ENCODE measurements at places on chromosomes 3 and 15.

DNA sequence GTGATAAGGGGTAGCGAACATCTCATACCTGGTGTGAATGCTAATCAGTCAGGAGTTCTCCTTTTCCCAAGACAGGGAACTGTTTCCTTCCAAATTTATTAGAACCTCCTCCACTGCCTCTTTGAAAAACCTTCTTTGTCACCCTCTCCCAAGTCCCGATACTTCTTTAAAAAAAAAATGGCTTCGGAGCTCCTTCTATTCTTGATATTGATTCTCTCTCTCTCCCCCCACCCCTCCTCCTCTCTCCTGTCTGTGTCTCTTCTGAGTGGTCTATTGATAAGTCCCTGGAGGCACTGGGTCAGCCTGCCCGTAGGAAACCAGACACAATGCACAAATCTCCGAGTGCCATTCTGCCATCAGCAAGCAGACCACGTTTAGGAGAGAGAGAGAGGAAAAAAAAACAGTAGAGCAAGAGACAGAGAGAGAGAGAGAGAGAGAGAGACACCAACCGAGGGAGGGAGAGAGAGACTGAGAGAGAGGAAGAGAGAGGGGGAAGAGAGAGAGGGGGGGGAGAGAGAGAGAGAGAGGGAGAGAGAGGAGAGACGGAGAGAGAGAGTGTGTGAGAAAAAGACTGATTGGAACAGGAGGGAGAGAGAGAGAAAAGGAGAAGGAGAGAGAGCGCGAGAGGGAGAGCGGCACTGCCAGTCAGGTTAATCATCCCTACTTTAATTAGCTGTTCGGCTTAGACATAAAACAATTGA is 160.9 kb downstream of the TIGIT start:
- peak; percentile 47 for DNase-seq

GRCh38 chr3:58594117-58594516 is 16.9 kb upstream of the FAM107A start:
- DNase-seq = no peak

GRCh38 chr15:45230245-45230965 is 21.6 kb upstream of the SLC28A2 start:
- DNase-seq = no peak

DNA sequence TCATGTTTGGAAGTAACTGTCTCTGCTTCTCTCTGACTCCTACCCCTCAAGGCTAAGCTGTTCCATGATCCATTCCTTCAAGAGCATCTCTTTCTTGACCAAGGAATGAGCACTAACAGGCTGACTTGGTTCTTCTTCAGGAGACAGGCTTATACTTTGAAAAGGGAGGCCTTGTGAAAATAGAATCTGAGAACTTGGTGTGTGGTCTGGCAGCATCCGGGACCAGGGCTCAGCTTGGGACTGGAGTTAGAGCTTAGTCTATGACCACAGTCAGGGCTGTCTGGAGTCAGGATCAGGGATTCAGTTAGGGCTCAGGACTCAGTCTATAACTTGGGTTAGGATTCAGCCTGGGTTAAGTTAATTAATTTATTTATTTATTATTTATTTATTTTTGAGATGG is 44.9 kb upstream of the SLC6A6 start:
- DNase-seq = no peak

DNA sequence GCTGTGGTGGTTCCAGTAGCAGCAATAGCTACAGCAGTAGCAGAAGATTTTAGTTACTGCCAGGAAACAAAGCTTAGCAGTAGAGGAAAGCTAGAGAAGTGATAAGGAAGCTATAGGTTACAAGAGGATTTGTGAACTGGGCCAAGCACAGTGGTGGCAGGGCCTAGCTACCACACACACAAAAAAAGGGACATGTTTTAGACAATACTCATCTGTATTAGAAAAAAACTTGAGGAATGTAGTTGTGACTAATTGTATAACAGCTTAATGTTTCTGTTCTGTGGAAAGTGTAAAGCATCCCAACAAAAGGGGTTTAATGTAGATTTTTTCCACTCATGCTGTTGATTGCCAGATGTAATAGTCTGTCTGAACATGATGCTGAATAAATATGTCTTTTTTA is 29.9 kb upstream of the PFN2 start:
- DNase-seq = no peak

GRCh38 chr3:12425850-12426579 is 58.3 kb upstream of the TSEN2 start:
- DNase-seq = no peak

- DNase-seq = peak; percentile 37
Measured at GRCh38 chr3:172595664-172596393, 72.6 kb upstream of the TNFSF10 start.

DNA sequence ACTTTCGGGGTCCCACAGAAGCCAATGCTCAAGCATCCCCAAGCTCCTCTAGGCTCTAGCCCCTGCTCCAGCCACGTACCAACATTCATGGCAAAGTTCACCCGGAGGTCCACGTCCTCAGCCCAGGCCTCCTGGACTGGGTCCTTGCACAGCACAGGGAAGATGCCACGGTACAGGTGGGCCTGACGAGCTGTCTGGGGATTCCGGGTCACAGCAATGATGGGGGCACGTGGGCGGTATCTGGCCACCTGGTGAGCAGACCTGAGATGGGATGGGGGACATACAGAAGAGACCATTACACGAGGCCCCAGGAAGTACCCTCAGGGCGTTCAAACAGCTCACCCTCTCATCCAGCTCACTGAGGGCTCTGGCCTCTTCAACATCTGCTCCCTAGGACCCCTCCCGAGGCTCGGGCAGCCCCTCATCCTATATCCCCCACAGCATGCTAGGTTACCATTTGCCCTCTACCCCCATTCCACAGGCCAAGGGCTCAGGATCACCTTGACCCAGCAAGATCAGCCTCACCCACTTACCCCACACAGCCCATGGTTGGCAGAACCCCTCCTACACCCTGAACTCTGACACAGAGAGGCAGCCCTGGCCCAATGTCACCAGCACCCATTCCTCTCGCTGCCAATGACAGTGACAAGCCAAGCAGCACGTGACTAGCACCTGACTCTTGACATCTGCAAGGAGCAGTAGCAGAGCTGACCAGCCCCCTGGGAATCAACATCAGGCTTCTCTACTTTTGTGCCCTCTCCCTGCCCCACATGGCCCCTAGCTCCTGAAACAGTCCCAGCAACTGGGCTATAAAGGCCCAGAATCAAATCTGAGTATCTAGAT is 3.0 kb upstream of the GRAMD2A start:
- no peak for DNase-seq

- peak; percentile 12 for DNase-seq
Measured at GRCh38 chr15:94352636-94353487, 121.5 kb downstream of the MCTP2 start.

DNA sequence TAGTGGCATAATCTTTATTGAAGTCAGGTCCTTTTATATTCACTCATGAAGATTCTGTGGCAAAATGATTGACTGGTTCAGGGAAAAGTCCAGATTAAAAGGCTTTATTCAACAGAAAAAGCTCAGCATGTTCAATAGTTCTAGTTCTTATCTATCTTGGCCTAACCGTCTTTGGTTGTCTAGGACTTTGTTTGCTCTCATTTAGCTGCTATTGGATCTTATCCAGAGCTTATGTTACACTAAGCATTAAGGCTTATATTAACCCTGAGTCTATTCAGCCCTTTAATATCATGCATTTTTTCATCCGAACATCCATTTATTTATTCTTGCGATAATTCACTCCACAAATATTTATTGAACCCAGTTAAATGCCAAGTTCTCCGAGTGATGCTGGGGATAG is 601.0 kb upstream of the SGO1 start:
- DNase-seq = no peak

- no peak for DNase-seq
Measured at GRCh38 chr3:131388490-131388799, 6.9 kb downstream of the NUDT16 start.

- DNase-seq = no peak
Measured at GRCh38 chr3:58691997-58692396, 25.4 kb upstream of the FAM3D start.

- no peak for DNase-seq
Measured at GRCh38 chr3:120604382-120604781, 8.2 kb downstream of the NDUFB4 start.

GRCh38 chr3:55661141-55661540 is 174.0 kb upstream of the WNT5A start:
- no peak for DNase-seq

GRCh38 chr3:45559560-45560118 is 34.9 kb upstream of the LIMD1 start:
- DNase-seq = no peak

- DNase-seq = no peak
Measured at GRCh38 chr3:15265655-15266509, 59.8 kb downstream of the CAPN7 start.

DNA sequence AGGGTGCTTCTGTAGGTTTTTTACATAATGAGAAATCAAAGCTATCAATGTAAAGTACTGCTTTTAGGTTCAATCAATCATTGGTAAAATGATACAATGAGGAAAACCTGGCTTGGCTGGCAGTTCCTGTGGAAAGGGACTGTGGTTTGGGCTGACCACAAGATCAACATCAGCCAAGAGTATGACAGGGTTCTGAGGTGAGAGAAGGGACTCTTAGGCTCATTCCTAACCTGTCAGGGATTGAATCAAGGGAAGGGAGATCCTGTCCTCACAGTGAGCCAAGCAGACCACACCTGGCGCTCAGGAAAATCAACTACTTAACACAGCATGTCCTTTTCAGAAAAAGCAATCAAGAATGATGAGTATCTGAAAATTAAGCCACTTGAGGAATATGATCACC is 111.1 kb downstream of the MAGI1 start:
- no peak for DNase-seq

DNA sequence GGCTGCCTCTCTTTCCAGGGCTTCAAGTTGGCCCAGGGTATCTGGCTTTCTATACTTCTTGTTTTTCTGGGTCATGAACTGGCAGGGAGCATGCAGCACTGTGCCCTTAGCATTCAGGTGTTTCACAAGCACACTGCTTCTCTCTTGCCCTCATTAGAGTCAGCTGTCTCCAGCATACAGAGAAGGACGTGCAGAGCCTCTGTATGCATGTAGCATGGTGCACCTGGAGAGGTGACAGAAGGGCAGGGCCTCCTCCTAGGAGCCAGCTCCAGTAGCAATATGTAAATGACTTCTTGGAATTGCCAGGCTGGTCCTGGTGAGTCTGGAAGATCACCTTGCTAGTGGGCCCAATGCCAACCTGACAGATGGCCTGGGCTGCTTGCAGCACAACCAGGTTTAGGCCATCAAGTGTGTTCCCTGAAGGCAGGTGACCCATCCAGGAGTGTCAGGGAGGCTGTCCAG is 44.8 kb upstream of the ATP2C1 start:
- DNase-seq = no peak

GRCh38 chr15:42632105-42632675 is 56.8 kb downstream of the STARD9 start:
- DNase-seq = no peak

DNA sequence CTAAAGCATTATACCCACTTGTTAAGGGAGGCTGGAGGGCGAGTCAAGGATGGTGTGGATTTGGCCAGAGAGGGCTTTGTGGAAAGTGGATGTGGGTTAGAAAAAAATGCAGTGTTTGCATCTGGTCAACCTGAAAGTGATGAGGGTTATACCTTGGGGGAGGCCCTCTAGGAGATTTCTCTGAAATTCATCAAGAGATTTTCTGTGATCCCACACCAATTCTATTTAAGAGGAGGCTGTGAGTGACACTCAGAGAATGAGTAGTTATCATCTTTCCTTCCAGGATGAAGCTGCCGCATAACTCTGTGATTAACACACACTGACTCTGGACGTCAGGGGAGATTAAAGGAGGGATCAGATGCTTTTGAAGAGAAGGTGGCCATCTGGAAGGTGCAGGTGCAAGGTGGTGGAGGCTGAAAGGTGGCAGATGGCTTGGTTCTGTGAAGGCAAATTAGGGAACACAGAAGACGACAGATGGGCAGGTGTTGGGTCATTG is 54.8 kb downstream of the ANAPC13 start:
- no peak for DNase-seq

DNA sequence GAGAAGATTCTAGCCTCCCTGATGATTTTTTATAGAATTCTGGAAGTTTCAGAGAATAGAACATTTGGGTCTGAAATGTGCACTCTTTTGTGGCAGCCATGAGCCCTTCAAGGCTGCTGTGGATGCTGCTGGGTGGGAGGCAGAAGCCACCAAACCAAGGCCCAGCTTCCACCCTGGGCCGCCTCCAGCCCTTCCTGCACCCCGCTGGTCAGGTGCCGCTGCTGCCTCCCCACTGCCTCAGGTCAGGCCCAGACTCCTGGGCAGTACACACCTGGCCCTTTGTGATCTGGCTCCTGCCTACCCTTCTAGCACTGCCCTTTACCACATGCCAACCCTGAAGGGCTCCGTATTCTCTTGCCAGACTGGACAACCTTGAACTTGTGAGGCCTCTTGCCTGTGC is 28.3 kb downstream of the PPCDC start:
- DNase-seq = no peak

DNA sequence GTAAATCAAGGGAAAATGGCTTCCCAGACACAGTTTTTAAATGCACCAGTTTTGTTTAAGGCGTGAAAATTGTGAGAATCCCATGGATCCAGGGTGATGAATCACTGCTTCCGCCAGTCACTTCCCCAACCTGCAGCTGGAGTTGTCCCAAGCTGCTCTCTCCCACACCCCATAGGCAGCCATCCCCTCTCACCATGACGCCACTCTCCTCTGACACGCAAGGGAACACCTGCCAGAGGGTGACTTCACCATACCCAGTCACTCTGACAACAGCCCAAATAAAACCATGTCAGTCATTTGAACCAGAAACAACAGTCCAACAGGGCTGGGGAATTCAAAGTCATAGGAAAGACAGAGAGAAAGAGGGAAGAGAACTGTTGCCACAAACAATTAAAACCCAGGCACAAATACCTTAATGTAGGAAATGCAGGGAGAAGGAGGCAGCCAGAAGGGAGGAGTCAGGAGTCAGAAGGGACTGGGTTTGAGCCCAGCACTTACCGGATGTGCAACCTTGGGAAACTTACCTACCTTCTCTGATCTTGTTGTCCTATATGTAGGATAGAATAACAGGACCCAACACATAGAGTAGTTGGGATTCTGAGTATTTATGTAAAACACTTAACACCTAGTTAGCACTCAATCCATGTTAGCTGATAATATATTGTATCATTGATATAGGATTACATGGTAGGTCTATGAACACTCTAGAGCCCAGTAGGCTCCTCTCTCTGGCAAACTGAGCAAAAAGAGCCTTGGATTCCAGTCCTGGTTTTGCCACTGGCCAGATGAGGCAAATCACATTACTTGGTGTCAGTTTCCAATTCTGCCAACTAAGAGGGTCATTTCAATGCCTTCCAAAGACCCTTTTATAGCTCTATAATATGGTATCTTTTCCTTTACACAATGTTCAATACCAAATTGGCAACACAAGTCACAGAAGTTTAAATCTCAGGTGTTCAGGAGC is 326.3 kb upstream of the ICE2 start:
- peak; percentile 35 for DNase-seq
